ENCODE measurements at places on chromosomes 7 and 10. TPM values are rescaled to one million over a fixed set of nuclear protein-coding genes. Genes with fewer than 3 reads are reported as not detected.

PLCE1 gene
- total RNA-seq, result 1.1 TPM

TBX20 gene
- 12.0 TPM for total RNA-seq

CALML5 gene
- not detected for total RNA-seq

UCN3 gene
- total RNA-seq, result not detected

CTBP2 gene
- 64.5 TPM for total RNA-seq

TSPAN13 gene
- 1.6 TPM for total RNA-seq

TRA2A gene
- total RNA-seq, result 36.6 TPM

SAP25 gene
- not detected for total RNA-seq

FANK1 gene
- total RNA-seq, result 5.7 TPM

IKZF1 gene
- total RNA-seq, result not detected

TMEM184A gene
- total RNA-seq, result not detected

TDRD1 gene
- total RNA-seq, result 1.9 TPM

CHST15 gene
- total RNA-seq, result 14.4 TPM

STK31 gene
- not detected for total RNA-seq

RPEL1 gene
- not detected for total RNA-seq

LIPK gene
- total RNA-seq, result not detected
